Immature natural killer cell (primary cell): ENCODE measurements at places on chromosomes 1 and 21.

- H3K4me1 ChIP-seq, result no peaks in the 10 kb centered on the region
- no peak overlapping the region for H3K27ac ChIP-seq
- no peaks in the 10 kb centered on the region for H3K27me3 ChIP-seq
Measured at GRCh38 chr1:151858886-151859665, 5.6 kb upstream of the THEM5 start.

DNA sequence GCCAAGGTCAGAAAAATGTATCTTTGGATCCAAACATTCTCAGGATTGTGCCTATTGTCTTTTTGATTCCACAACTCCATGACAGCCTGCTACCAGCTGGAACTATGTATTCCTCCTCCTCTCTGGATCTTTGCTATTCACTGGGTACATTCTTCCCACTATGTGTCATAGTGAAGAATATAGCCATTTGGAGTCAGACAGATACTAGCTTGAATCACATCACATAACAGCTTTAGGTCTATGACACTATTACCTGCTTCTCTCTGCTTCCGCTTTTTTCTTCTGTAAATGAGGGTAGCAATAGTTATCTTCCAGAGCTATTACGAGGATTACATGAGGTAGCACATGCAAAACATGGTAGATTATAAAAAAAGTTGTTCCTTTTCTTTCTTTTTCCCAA is 5.4 kb upstream of the EXO1 start:
- H3K4me1 ChIP-seq, result peaks cover 6% of the 10 kb centered on the region
- H3K36me3 ChIP-seq, result no peaks in the 10 kb centered on the region
- H3K27ac ChIP-seq, result no peak overlapping the region
- no peak for DNase-seq

DNA sequence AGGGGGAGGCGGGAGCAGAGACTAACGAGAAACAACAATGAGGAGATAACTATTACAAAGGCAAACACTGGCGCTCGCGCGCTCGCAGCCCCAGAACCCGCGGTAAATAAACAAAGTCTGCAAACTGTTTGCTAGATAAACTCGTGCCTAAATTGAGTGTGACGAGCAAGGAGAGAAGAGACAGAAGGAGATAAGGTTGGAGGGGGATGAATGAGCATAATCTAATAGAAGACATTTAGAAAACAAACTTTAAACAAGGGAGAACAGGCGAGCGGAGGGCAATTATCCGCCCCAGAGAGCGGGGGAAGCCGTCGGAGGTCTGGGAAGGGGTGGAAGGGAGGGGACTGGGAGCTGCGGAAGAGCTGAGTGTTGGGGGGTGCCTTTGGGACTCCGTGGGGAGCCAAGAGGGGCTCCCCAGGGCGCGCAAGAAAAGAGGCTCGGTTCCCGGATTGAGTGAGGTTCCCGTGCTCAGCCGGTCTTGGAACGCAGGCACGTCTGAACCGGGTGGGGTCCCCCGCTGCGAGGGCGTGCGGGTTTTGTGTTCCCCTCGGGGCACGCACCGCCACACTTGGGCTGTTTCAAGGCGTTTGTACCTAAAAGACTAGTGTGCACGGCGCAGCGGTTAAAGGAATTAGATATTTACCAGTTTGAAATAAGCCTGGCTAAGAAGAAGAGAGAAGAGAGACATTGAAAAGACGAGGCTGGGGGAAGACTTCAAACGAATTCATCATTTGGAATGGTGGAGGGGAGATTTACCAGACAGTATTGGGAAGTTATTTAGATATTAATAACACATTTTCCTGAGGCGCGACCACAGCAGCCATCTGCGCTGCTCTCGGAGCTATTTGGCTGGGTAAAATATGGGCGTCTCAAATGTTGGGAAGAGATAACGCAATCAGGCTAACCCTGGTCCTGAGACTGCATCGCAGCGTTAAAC is 10.6 kb downstream of the PAX7 start:
- no peak for DNase-seq
- no peak overlapping the region for H3K27ac ChIP-seq
- no peak overlapping the region for H3K4me3 ChIP-seq
- no peaks in the 10 kb centered on the region for H3K36me3 ChIP-seq

DNA sequence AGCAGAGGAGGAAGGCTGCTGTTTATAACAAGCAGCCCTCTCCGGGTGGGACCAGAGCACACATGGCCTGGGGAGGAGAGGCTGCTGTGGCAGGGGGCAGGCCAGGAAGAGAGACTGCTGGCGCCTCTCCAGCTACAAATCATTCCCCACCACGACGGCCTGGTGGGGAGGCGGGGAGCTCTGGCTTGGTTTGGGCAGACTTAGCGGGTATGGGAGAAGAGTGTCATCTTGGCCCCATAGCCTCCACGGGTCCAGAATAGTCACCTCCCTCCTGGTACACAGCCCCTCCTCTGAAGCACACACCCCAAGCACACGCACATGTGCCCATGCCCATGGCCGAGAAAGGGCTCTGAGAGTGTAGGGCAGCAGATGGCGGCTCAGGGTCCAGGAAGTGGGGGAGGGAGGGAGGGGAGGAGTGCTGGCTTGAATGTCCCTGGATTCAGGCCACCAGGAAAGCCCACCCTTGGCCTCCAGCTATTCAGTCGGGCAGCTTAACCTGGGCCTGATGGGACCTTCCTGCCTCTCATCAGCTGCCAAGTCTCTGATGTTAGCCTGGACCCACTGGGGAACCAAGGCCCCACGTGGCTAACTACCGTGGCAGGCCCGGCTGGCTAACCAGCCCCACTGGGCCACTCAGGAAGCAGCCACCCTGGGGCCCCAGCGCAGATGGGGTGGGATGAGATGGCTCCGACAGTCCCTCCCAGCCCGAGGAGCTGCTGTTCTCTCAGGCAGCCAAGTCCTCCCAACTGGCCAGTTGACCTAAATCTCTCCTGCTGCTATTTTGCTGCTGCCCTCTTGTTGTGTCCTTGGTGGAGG is 10.9 kb downstream of the LRP8 start:
- no peaks in the 10 kb centered on the region for H3K27me3 ChIP-seq
- H3K4me3 ChIP-seq, result no peak overlapping the region
- peaks cover 5% of the 10 kb centered on the region for H3K4me1 ChIP-seq
- no peak overlapping the region for H3K27ac ChIP-seq
- DNase-seq, result no peak

- peaks cover 3% of the 10 kb centered on the region for H3K36me3 ChIP-seq
- peaks cover 13% of the 10 kb centered on the region for H3K27me3 ChIP-seq
- no peak overlapping the region for H3K27ac ChIP-seq
- H3K4me3 ChIP-seq, result peak overlapping the region; percentile 55
Measured at GRCh38 chr21:45019076-45019886, 55.1 kb upstream of the ADARB1 start.

GRCh38 chr1:182580736-182581135 is 8.3 kb downstream of the RNASEL start:
- no peak for DNase-seq
- H3K27ac ChIP-seq, result no peak overlapping the region
- H3K4me3 ChIP-seq, result no peak overlapping the region

DNA sequence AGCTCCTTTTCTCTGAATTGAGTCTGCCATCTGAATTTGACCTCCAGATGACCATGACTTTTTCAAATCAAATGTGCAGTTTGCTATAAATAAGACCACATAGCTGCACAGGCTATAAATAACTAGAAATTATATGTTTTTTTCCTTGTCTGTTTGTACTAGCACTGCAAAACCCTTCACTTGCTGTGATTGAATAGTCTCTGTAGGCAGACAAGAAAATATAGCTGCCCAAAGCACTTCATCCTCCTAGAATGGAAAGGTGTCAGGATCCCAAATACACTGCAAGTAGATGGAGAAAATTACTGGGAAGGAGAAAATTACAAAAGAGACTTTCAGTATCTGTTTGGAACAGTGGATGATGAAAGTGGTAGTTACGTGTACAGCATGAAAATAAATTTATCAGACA is 175.8 kb downstream of the APP start:
- H3K4me1 ChIP-seq, result peaks cover 4% of the 10 kb centered on the region
- no peak for DNase-seq
- H3K4me3 ChIP-seq, result no peak overlapping the region
- H3K27me3 ChIP-seq, result no peaks in the 10 kb centered on the region

GRCh38 chr1:193105821-193106177 is 585 bp upstream of the GLRX2 start:
- no peak for DNase-seq
- peaks cover 7% of the 10 kb centered on the region for H3K27me3 ChIP-seq
- H3K4me1 ChIP-seq, result peaks cover 22% of the 10 kb centered on the region
- peak overlapping the region; percentile 83 for H3K27ac ChIP-seq
- peak overlapping the region; percentile 98 for H3K4me3 ChIP-seq
- H3K36me3 ChIP-seq, result peaks cover 4% of the 10 kb centered on the region

GRCh38 chr1:157806431-157807149 is 13.3 kb downstream of the FCRL1 start:
- no peaks in the 10 kb centered on the region for H3K4me1 ChIP-seq
- H3K36me3 ChIP-seq, result no peaks in the 10 kb centered on the region
- H3K27ac ChIP-seq, result peak overlapping the region; percentile 24
- no peak overlapping the region for H3K4me3 ChIP-seq

- no peak overlapping the region for H3K27ac ChIP-seq
- DNase-seq, result no peak
- H3K36me3 ChIP-seq, result no peaks in the 10 kb centered on the region
- peaks cover 7% of the 10 kb centered on the region for H3K27me3 ChIP-seq
Measured at GRCh38 chr1:206866062-206866461, 639 bp downstream of the IL20 start.

DNA sequence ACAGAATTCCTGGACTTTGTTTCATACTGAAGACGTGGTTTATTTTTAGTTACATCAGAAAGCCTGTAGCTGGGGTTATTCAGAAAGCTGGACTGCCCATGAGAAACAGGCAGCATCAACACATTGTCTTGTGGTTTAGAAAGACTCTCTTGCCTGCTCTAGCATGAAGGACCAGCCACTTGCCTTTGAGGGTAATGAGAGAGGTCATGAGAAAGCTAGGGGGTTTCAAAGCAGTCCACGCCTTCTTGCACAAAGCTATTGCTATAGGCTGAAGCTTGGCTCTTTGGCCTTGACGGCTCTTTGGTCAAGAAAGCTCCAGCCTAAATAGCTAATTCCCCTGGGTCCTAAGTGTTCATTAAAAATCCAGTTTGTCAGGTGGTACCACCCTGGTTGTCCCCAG is 208.1 kb downstream of the PRDM2 start:
- H3K36me3 ChIP-seq, result no peaks in the 10 kb centered on the region
- no peaks in the 10 kb centered on the region for H3K4me1 ChIP-seq
- no peak overlapping the region for H3K27ac ChIP-seq
- DNase-seq, result no peak
- no peak overlapping the region for H3K4me3 ChIP-seq

DNA sequence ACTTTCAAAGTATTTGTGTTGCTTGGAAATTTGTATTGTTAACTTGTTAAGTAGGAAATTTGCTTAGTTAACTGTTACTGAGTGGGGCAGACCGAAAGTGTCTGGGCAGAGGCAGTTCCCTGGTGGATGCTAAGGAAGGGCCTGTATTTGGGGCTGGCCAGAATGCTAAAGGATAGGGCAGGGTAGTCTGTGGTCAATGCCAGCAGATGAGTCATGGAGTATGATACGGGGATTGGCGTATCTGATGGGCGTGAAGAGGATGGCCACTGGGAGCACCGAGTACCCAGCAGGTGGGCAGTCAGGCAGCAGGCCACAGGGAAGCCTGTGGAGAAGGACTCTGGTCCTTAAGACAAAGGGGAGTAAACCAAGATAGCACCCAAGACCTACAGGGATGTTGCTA is 46.6 kb upstream of the SCAF4 start:
- DNase-seq, result no peak
- H3K4me1 ChIP-seq, result no peaks in the 10 kb centered on the region
- no peak overlapping the region for H3K4me3 ChIP-seq
- H3K36me3 ChIP-seq, result no peaks in the 10 kb centered on the region
- H3K27me3 ChIP-seq, result peaks cover 5% of the 10 kb centered on the region

- no peak overlapping the region for H3K27ac ChIP-seq
- no peaks in the 10 kb centered on the region for H3K36me3 ChIP-seq
- no peak overlapping the region for H3K4me3 ChIP-seq
- no peak for DNase-seq
- no peaks in the 10 kb centered on the region for H3K4me1 ChIP-seq
- H3K27me3 ChIP-seq, result no peaks in the 10 kb centered on the region
Measured at GRCh38 chr1:81420760-81421159, 380.0 kb upstream of the ADGRL2 start.

GRCh38 chr1:212364985-212365384 is 49.7 kb downstream of the PACC1 start:
- no peak for DNase-seq
- peaks cover 7% of the 10 kb centered on the region for H3K36me3 ChIP-seq
- peaks cover 12% of the 10 kb centered on the region for H3K4me1 ChIP-seq
- H3K27ac ChIP-seq, result no peak overlapping the region
- H3K27me3 ChIP-seq, result no peaks in the 10 kb centered on the region

DNA sequence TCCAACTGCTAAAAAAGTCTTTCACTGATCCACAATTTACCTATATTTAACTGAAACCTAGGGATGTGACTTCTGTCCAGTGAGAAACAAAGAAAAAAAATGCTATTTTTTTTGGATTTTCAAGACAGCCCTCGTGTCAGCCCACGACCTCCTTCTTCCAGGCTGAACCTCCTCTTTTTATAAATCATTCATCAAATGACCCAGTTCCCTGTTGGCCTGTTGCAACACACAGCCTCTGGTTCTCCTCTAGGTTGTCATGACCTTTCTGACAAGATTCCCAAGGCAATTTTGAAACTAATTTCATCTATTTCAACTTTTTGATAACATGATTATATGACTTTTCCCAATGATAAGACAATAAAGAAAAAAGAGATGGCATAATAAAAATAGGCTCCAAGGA is 74.6 kb downstream of the PGBD5 start:
- no peak overlapping the region for H3K27ac ChIP-seq
- DNase-seq, result no peak
- no peak overlapping the region for H3K4me3 ChIP-seq
- H3K36me3 ChIP-seq, result no peaks in the 10 kb centered on the region

- H3K36me3 ChIP-seq, result no peaks in the 10 kb centered on the region
- peaks cover 32% of the 10 kb centered on the region for H3K27me3 ChIP-seq
- H3K4me3 ChIP-seq, result peak overlapping the region; percentile 62
- peak overlapping the region; percentile 82 for H3K27ac ChIP-seq
- DNase-seq, result peak; percentile 85
- H3K4me1 ChIP-seq, result peaks cover 37% of the 10 kb centered on the region
Measured at GRCh38 chr1:182629499-182630096, 25.4 kb upstream of the RGS16 start.

- H3K4me1 ChIP-seq, result peaks cover under 1% of the 10 kb centered on the region
- H3K36me3 ChIP-seq, result no peaks in the 10 kb centered on the region
- H3K4me3 ChIP-seq, result no peak overlapping the region
- no peak for DNase-seq
- peaks cover 2% of the 10 kb centered on the region for H3K27me3 ChIP-seq
Measured at GRCh38 chr1:247400685-247401084, 15.3 kb upstream of the NLRP3 start.

DNA sequence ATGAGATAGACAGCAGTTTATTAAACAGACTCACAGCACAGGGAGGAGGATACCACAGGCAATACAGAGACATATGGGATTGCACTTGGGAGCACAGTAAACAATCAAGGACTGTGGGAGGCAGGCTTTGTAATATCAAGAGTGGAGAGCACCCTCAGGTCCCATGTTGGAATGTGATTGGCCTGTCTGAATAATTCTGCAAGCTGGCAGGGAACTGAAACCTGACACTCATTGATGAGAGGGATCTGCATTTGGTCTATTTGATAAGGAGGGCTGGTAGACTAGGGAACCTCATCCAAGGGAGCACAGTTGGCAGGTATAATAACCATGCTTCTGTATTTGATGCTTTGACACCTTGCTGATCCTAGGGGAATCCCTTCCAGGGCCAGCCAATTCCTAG is 69.9 kb upstream of the PRMT6 start:
- H3K4me3 ChIP-seq, result no peak overlapping the region
- H3K36me3 ChIP-seq, result no peaks in the 10 kb centered on the region
- DNase-seq, result no peak
- H3K4me1 ChIP-seq, result no peaks in the 10 kb centered on the region
- no peaks in the 10 kb centered on the region for H3K27me3 ChIP-seq
- no peak overlapping the region for H3K27ac ChIP-seq

GRCh38 chr1:189606795-189607476 is 870.7 kb downstream of the BRINP3 start:
- H3K27me3 ChIP-seq, result no peaks in the 10 kb centered on the region
- no peak overlapping the region for H3K4me3 ChIP-seq
- no peak overlapping the region for H3K27ac ChIP-seq
- no peaks in the 10 kb centered on the region for H3K36me3 ChIP-seq
- H3K4me1 ChIP-seq, result no peaks in the 10 kb centered on the region
